ENCODE measurements at places on chromosomes 3 and 15.
A peak's percentile ranks its signal among the peaks of the same experiment; 100 is the strongest.

DNA sequence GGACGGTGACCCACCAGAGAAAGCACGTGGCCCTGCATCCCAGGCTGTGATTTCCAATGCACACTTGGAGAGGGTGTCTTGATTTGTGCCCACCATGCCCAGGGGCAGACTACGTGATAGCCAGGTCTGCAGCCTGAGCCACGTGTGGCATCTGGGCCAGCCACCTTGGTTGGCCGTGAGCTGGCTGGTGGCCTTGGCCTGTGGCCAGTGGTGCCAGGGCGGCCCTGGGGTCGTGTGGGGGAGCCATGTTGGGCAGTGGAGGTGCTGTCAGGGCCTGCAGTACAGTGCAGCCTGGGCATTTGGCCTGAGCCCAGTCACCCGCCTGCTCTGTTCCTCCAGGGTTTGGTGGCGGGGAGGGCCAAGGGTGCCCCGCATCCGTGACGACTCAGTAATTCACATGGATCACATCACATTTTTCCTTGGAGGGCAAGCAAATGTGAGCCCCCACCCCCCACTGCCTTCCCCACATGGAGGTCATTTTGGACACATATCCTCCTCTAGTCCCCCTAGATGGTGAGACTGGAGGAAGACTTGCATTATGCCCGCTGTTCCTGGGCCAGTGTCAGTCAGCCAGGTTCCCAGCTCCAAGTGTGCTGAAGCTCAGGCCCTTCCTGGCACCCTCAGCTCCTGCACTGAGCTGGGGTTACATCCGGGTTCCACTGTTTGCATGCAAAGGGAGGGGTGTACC is 201.4 kb downstream of the UBE3A start:
- H3K27ac ChIP-seq = no peak overlapping the region
- H3K27me3 ChIP-seq = no peaks in the 10 kb centered on the region
- no peak overlapping the region for H3K4me3 ChIP-seq
- H3K4me1 ChIP-seq = no peaks in the 10 kb centered on the region
- no peaks in the 10 kb centered on the region for H3K36me3 ChIP-seq
- no peak for DNase-seq

DNA sequence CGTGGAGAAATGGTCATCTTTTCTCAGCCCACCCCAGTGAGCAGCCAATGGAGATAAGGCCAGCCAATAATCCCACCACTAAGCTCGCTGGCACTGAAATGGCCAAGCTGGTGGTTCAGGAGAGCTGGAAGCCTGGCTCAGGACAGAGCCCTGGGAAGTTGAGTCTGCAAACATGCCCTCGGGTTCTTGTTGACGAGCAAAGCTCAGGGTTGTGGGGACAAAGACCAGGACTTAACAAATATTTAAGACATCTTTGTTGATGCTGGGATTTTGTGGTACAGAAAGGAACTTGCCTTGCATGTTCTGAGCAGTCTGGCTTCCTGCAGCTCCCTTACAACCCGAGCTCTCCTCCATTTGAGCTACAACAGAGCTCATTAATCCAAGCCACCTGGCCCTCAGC is 4.4 kb downstream of the FAH start:
- no peaks in the 10 kb centered on the region for H3K36me3 ChIP-seq
- H3K4me1 ChIP-seq = peaks cover 22% of the 10 kb centered on the region
- no peak for DNase-seq

- DNase-seq = no peak
- H3K36me3 ChIP-seq = no peaks in the 10 kb centered on the region
- H3K27ac ChIP-seq = no peak overlapping the region
- peaks cover 32% of the 10 kb centered on the region for H3K4me1 ChIP-seq
These were observed 20.7 kb downstream of the MB21D2 start for GRCh38 chr3:192897005-192897404.

DNA sequence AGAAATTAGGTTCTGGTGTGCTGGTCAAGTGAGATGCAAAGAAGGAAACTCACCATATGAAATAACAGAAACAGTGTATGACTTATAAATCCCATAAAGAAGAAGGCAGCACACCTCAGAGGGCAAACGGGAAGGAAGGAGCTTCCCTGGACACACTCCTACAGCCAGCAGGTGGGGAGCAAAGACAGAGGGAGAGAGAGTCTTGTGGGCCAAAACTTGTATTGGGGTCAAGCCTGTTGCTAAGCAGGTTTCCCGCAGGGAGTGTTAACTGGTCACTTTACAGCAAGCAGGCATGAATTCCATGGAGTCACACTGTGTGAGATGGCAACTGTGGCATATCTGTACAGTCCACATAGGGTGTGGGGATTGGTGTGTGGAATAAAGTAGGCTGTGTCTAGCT is 222.9 kb upstream of the NDN start:
- no peaks in the 10 kb centered on the region for H3K27me3 ChIP-seq
- no peak overlapping the region for H3K27ac ChIP-seq
- no peak overlapping the region for H3K4me3 ChIP-seq
- H3K4me1 ChIP-seq = no peaks in the 10 kb centered on the region

- no peaks in the 10 kb centered on the region for H3K36me3 ChIP-seq
- no peaks in the 10 kb centered on the region for H3K27me3 ChIP-seq
- DNase-seq = peak; percentile 41
- H3K4me3 ChIP-seq = peak overlapping the region; percentile 68
- H3K27ac ChIP-seq = no peak overlapping the region
These were observed 416 bp upstream of the CORO2B start for GRCh38 chr15:68578175-68578979.

DNA sequence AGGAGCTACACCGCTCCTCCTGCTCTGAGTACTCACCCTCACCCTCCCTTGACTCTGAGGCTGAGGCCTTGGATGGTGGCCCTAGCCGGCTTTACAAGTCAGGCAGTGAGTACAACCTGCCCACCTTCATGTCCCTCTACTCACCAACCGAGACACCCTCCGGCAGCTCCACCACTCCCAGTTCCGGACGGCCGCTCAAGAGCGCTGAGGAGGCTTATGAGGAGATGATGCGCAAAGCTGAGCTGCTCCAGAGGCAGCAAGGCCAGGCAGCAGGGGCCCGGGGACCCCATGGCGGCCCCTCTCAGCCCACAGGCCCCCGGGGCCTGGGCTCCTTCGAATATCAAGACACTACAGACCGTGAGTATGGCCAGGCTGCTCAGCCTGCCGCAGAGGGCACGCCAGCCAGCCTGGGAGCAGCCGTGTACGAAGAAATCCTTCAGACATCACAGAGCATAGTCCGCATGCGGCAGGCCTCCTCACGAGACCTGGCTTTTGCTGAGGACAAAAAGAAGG is 21.2 kb upstream of the APEH start:
- no peaks in the 10 kb centered on the region for H3K4me1 ChIP-seq
- H3K4me3 ChIP-seq = no peak overlapping the region
- H3K36me3 ChIP-seq = no peaks in the 10 kb centered on the region
- H3K27me3 ChIP-seq = peaks cover 2% of the 10 kb centered on the region
- no peak for DNase-seq

DNA sequence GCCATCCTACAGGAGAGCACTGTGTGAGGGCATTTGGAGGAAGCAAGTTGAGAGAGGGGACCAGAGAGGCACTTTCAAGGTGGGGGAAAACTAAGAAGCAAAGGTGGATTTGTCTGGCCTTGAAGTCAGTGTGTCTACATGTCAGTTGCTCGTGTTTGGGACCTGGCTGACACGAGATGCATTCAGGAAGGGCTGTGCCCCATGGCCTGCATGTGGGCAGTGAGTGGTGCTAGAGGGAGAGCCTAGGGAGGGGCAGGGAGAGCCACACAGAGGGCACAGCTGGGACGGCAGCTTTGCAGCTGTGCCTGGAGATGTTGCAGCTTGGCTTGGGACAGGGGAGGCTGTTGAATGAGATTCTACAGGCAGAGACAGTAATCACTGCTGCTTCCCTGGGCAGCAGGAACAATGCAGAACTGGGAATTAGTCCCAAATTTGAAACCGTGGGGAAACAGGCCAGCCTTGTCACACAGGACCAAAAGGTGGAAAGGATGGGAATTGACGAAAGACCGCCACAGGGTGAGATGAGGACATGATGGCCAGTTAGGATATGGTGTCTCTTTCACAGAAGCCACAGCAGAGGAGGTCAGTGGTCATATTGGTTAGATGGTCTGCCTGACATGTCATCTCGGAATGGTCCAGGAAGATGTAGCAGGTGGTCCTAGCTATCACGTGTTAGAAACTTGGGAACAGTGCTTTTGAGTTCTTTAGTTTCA is 10.0 kb downstream of the SEC61A1 start:
- peak overlapping the region; percentile 89 for H3K27ac ChIP-seq
- H3K4me3 ChIP-seq = no peak overlapping the region
- no peaks in the 10 kb centered on the region for H3K27me3 ChIP-seq
- DNase-seq = no peak

- no peak overlapping the region for H3K27ac ChIP-seq
- H3K27me3 ChIP-seq = no peaks in the 10 kb centered on the region
- no peak overlapping the region for H3K4me3 ChIP-seq
- H3K4me1 ChIP-seq = peaks cover 3% of the 10 kb centered on the region
These were observed 77.6 kb downstream of the EDEM1 start for GRCh38 chr3:5264896-5265770.

DNA sequence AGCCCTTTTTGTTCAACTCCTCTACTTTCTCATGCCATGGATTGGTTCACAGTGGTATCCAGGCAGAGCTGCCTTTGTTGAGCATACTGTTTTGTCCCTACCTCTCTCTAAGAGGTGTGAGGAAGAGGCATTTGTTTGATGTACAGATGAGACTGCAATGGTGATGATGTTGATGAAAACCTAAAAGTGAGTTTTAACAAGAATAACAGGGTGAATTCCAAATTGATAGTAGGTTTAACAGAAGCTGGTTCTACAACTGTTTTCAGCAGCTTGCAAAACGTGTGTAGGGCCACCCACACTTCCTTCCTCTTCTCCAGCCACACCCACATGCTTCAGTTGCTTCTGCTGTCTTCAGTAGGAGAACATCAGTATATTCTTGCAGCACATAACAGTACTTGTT is 10.2 kb downstream of the SNRK start:
- no peaks in the 10 kb centered on the region for H3K27me3 ChIP-seq
- no peak overlapping the region for H3K27ac ChIP-seq
- peaks cover 4% of the 10 kb centered on the region for H3K4me1 ChIP-seq
- H3K36me3 ChIP-seq = no peaks in the 10 kb centered on the region
- H3K4me3 ChIP-seq = no peak overlapping the region

DNA sequence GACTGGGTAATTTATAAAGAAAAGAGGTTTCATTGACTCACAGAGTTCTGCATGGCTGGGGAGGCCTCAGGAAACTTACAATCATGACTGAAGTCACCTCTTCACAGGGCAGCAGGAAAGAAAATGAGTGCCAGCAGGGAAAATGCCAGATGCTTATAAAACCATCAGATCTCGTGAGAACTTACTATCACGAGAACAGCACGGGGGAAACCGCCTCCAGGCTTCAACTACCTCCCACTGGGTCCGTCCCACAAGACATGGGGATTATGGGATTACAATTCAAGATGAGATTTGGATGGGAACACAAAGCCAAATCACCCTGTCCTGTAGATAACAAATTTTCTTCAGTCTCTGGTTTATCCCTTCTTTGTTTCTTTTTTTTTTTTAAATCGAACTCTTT is 31.0 kb upstream of the AVEN start:
- DNase-seq = no peak
- H3K27me3 ChIP-seq = no peaks in the 10 kb centered on the region
- no peak overlapping the region for H3K4me3 ChIP-seq
- no peak overlapping the region for H3K27ac ChIP-seq

GRCh38 chr15:98923171-98923570 is 84.4 kb downstream of the PGPEP1L start:
- no peak overlapping the region for H3K27ac ChIP-seq
- H3K27me3 ChIP-seq = no peaks in the 10 kb centered on the region
- DNase-seq = no peak
- no peak overlapping the region for H3K4me3 ChIP-seq
- H3K4me1 ChIP-seq = no peaks in the 10 kb centered on the region

DNA sequence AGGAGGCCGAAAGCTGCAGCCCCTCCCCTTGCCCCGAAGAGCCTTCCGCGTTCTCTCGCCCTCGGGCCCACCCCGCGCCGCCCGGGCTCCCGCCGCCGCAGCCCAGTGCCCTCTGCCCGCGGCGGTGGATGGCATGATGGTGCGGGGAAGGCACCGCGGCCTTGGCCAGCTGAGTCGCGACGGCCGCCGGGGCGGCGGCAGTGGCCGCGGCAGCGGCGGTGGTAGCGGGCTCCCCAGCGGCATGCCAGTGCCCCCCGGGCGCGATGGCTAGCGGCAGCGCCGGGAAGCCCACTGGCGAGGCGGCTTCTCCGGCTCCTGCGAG is 1.2 kb downstream of the TLNRD1 start:
- peak overlapping the region; percentile 90 for H3K27ac ChIP-seq
- DNase-seq = no peak
- peak overlapping the region; percentile 85 for H3K4me3 ChIP-seq
- H3K4me1 ChIP-seq = peaks cover 16% of the 10 kb centered on the region
- no peaks in the 10 kb centered on the region for H3K27me3 ChIP-seq

DNA sequence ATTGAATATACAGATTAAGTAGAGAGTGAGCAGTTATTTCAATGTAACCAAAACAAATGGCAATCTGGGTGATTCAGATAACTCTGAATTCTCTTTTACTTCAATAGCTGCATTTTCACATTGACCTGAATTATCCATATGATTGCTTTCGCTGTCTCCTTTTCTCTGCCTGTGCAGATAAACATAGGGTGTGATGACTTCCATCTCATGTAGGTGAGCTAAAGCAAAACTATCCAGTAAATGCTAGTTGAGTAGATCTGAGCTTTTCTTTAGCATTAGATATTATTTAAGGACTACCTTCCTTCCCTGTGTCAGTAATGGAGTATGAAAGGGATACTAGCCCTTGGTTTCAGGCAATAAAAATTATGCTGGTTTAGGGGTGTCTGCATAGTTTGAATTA is 288.6 kb downstream of the OXSM start:
- no peak for DNase-seq
- H3K36me3 ChIP-seq = no peaks in the 10 kb centered on the region
- H3K4me3 ChIP-seq = no peak overlapping the region
- no peaks in the 10 kb centered on the region for H3K27me3 ChIP-seq
- H3K27ac ChIP-seq = no peak overlapping the region

- no peaks in the 10 kb centered on the region for H3K27me3 ChIP-seq
- H3K4me3 ChIP-seq = no peak overlapping the region
- H3K36me3 ChIP-seq = no peaks in the 10 kb centered on the region
These were observed 321.8 kb upstream of the MME start for GRCh38 chr3:154758109-154758868.

DNA sequence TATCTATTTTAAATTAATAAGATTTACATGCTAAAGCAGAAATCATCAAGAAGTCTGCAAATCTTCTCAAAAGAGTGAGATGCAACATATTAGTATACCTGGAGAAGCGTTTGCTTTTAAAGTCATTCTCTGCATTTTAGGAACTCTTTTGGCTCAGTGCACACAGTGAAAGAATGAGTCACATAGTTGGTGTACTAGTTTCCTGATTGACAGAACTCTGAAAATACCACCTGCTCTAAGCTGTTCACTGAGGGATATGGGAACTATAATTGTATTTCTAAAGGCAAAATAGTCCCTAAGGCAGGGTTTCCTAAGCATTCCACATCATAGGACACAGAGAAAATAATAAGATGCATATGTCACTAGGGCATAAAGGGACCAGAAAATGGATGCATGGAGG is 838.5 kb downstream of the DIPK2A start:
- no peak overlapping the region for H3K27ac ChIP-seq
- H3K4me1 ChIP-seq = no peaks in the 10 kb centered on the region
- no peak overlapping the region for H3K4me3 ChIP-seq
- no peak for DNase-seq
- H3K27me3 ChIP-seq = no peaks in the 10 kb centered on the region

GRCh38 chr15:67109141-67110034 is 44.0 kb downstream of the SMAD3 start:
- H3K4me1 ChIP-seq = peaks cover 59% of the 10 kb centered on the region
- DNase-seq = peak; percentile 100
- H3K27ac ChIP-seq = peak overlapping the region; percentile 100
- no peaks in the 10 kb centered on the region for H3K36me3 ChIP-seq
- H3K4me3 ChIP-seq = no peak overlapping the region
